ENCODE measurements at places on chromosomes 1 and 21. TPM values are rescaled to one million over a fixed set of nuclear protein-coding genes. Genes with fewer than 3 reads are reported as not detected.

- no peak overlapping the region for H3K27ac ChIP-seq
- H3K36me3 ChIP-seq: no peaks in the 10 kb centered on the region
- H3K4me1 ChIP-seq: no peaks in the 10 kb centered on the region
- DNase-seq: no peak
- no peaks in the 10 kb centered on the region for H3K27me3 ChIP-seq
Measured at GRCh38 chr1:170967042-170967910, 31.9 kb downstream of the MROH9 start.

GRCh38 chr1:71850936-71851335, 431.4 kb downstream of the NEGR1 start:
- H3K27me3 ChIP-seq: no peaks in the 10 kb centered on the region
- H3K36me3 ChIP-seq: no peaks in the 10 kb centered on the region
- no peak overlapping the region for H3K4me3 ChIP-seq
- DNase-seq: no peak

DNA sequence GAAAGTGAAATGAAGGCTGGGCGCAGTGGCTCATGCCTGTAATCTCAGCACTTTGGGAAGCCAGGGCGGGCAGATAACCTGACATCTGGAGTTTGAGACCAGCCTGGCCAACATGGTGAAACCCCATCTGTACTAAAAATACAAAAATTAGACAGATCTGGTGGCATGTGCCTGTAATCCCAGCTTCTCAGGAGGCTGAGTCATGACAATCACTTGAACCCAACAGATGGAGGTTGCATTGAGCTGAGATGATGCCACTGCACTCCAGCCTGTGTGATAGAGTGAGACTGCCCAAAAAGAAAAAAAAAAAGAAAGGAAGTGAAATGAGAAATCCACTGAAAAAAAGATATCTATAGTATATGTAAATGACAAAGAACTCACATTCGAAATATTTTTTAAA, 439.9 kb downstream of the DISC1 start:
- H3K36me3 ChIP-seq: no peaks in the 10 kb centered on the region
- no peak for DNase-seq
- H3K27me3 ChIP-seq: peaks cover 13% of the 10 kb centered on the region
- no peak overlapping the region for H3K4me3 ChIP-seq

GRCh38 chr1:47229886-47230691, 1.9 kb downstream of the TAL1 start:
- H3K4me3 ChIP-seq: peak overlapping the region; percentile 51
- no peak for DNase-seq
- peaks cover 26% of the 10 kb centered on the region for H3K4me1 ChIP-seq
- no peaks in the 10 kb centered on the region for H3K36me3 ChIP-seq

GRCh38 chr1:116408193-116408592, 35.1 kb downstream of the ATP1A1 start:
- no peak for DNase-seq
- no peaks in the 10 kb centered on the region for H3K27me3 ChIP-seq
- no peak overlapping the region for H3K4me3 ChIP-seq
- H3K4me1 ChIP-seq: no peaks in the 10 kb centered on the region
- peaks cover 62% of the 10 kb centered on the region for H3K36me3 ChIP-seq
- no peak overlapping the region for H3K27ac ChIP-seq

DNA sequence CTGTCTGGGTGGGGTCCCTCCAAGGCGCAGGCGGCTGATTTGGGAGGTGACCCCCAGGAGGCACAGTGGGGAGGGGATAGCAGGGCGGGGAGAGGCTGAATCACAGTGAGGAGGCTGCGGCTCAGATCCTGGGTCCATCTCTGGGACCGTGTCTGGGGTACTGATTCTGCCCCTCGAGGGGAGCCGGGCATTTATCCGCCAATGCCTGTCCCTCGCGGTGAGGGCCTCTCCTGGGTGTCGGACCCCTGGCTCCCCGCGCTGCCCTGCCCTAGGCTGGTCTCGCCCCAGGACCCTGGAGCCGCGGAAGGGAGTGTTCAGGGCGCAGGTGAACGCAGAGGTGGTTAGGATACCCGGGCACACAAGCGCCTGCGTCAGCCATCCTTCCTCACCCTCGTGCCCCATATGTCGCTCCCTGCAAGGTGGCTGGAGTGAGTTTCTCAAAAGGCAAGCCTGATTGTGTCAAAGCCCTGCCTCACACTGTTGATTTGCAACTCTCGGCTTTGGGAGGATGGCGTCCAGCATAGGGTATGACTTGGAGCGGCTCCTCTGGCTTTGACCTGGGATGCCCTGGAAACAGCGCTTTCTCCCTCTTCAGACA, 530.9 kb downstream of the PTPRU start:
- no peak overlapping the region for H3K27ac ChIP-seq
- peaks cover 26% of the 10 kb centered on the region for H3K27me3 ChIP-seq
- H3K36me3 ChIP-seq: no peaks in the 10 kb centered on the region
- DNase-seq: no peak

GRCh38 chr1:91604632-91605031, 104.0 kb downstream of the CDC7 start:
- H3K36me3 ChIP-seq: no peaks in the 10 kb centered on the region
- DNase-seq: no peak
- H3K27ac ChIP-seq: no peak overlapping the region

- no peaks in the 10 kb centered on the region for H3K36me3 ChIP-seq
- no peaks in the 10 kb centered on the region for H3K4me1 ChIP-seq
- H3K27me3 ChIP-seq: peaks cover 59% of the 10 kb centered on the region
Measured at GRCh38 chr1:3018576-3018975, 2.7 kb upstream of the ACTRT2 start.

- DNase-seq: no peak
- H3K27ac ChIP-seq: no peak overlapping the region
- no peaks in the 10 kb centered on the region for H3K27me3 ChIP-seq
- H3K4me1 ChIP-seq: no peaks in the 10 kb centered on the region
Measured at GRCh38 chr1:158838660-158839059, 7.5 kb downstream of the MNDA start.

The GPR153 gene
- total RNA-seq: 63.1 TPM

The WNT9A gene
- total RNA-seq: 4.3 TPM

The FAM43B gene
- not detected for total RNA-seq

The HFM1 gene
- total RNA-seq: 16.5 TPM
